WTC11 (cell line): ENCODE measurements at places on chromosomes 7 and 10.

DNA sequence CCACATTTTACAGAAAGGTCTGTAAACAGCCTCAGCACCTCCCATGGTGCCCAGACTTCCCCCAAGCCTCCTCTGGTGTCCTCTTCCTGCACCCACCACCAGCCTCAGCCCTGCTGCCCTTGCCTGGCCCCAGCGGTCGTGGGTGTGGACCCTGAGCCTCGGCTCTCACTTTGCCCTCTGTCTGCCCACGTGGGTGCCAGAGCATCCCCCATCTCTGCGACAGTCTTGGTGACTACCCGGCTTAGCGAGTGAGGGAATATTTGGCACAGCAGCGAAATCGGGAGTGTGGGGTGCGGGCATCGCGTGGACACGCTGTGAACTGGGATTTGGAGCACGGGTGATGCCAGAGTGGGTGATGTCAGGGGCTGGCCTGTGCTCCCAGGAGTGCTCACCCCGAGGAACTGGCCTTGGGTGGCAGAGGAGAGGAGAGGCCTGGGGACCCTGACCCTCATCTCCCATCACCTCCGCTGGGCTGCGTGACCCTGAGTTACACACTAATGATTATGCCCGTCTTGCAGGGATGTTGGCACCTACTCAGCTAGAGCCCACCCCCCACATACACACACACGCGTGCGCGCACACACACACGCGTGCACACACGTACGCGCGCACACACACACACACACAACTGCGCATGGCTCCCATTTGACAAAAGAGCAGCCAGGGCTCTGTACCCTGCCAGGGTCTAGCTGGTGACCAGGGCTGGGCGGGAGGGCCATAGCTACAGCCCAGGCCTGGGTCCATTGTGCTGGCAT is 8.7 kb downstream of the ELFN1 start:
- H3K27me3 ChIP-seq, result no peaks in the 10 kb centered on the region; the same call in none of the 2 replicates
- peaks cover 7% of the 10 kb centered on the region; the same call in 1 of the 2 replicates for H3K4me1 ChIP-seq
- no peak for DNase-seq
- H3K36me3 ChIP-seq, result peaks cover 12% of the 10 kb centered on the region; the same call in 1 of the 2 replicates
- no peak overlapping the region for H3K27ac ChIP-seq

- H3K27ac ChIP-seq, result no peak overlapping the region
- no peak for DNase-seq
- peaks cover 18% of the 10 kb centered on the region for H3K4me1 ChIP-seq
- H3K4me3 ChIP-seq, result no peak overlapping the region
These were observed 7.2 kb downstream of the ADAMTS14 start for GRCh38 chr10:70679498-70679897.

GRCh38 chr7:44401692-44402091 is 76.3 kb upstream of the CAMK2B start:
- DNase-seq, result no peak
- no peak overlapping the region for H3K27ac ChIP-seq
- 0 out of 2 replicates have a peak, but pooled peaks cover 3% of the 10 kb centered on the region for H3K4me1 ChIP-seq
- no peaks in the 10 kb centered on the region for H3K27me3 ChIP-seq
- H3K36me3 ChIP-seq, result peaks cover 6% of the 10 kb centered on the region; the same call in 1 of the 2 replicates
- no peak overlapping the region for H3K4me3 ChIP-seq

- no peaks in the 10 kb centered on the region for H3K27me3 ChIP-seq
- no peaks in the 10 kb centered on the region for H3K36me3 ChIP-seq
- peaks cover 8% of the 10 kb centered on the region for H3K4me1 ChIP-seq
- H3K27ac ChIP-seq, result no peak overlapping the region
- H3K4me3 ChIP-seq, result no peak overlapping the region
- DNase-seq, result peak; percentile 75
These were observed 45.3 kb downstream of the RASGEF1A start for GRCh38 chr10:43221419-43222209.

GRCh38 chr10:127148066-127148932 is 48.1 kb downstream of the INSYN2A start:
- no peaks in the 10 kb centered on the region for H3K27me3 ChIP-seq
- no peak overlapping the region for H3K4me3 ChIP-seq
- peak overlapping the region; percentile 43; the same call in 1 of the 2 replicates for H3K27ac ChIP-seq

DNA sequence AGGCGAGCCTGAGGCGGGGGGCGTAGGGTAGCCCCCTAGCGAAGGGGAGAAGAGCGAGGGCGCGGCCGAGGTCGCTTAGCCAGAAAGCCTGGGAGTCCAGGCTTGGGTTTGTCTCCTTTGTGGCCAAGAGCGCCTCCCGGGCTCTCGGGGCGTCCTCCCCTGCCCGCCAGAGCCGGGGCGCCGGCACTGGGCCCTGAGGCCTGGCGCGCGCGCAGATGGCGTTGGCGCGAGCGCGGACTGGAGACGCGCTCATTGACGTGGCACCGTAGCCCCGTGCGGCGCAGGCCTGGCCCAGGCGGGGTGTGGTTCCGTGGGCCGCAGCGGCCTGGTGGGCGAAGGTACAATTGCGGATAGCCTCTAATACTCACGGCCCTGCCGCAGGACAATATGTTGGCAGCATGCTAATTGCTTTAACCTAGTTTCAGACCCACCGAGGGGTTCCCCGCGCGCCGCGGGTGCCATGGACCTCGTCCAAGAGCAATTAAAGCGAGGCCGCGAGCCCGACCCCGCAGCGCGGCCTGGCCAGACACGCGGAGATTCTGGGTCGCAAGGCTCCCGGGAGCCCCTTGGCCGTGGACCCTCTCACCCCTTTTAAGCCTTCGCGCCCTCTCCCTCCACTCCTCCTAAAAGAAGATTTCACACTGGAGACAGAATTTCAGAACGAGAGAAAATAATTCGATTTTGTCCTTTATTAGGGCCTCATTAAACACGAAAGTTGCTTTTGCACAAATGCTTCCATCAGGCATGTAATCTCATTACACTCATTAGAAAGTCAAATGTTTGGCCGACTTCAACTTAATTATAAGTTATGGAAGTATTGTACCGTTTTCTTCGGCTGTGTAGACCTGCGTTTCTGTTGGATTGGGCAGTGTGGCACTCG is 3.1 kb downstream of the PTF1A start:
- peaks cover 98% of the 10 kb centered on the region for H3K27me3 ChIP-seq
- H3K4me1 ChIP-seq, result peaks cover 44% of the 10 kb centered on the region
- H3K36me3 ChIP-seq, result no peaks in the 10 kb centered on the region
- H3K27ac ChIP-seq, result no peak overlapping the region

DNA sequence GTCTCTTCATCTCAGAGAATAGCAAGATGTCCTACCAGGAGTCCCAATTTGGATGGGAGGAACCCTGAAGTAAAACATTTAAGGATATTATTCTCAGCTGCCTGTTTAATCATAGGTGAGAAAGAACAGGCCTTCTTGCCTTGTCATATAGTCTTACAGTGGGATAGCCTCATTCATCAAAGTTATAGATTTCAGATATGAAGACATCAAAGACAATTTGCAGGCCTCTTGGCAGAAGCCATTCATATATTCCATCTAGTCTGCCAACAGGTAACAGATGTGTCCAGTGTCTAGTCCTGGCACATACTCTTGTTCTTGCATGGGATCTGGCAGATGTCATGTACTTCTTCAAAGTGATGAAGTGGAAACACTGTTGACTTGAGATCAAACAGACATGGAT is 601.3 kb upstream of the GHITM start:
- no peak overlapping the region for H3K27ac ChIP-seq
- H3K36me3 ChIP-seq, result no peaks in the 10 kb centered on the region
- DNase-seq, result no peak
- H3K4me1 ChIP-seq, result peaks cover 23% of the 10 kb centered on the region

GRCh38 chr7:133691727-133692610 is 435.2 kb upstream of the LRGUK start:
- H3K36me3 ChIP-seq, result no peaks in the 10 kb centered on the region
- H3K27ac ChIP-seq, result no peak overlapping the region
- no peaks in the 10 kb centered on the region for H3K27me3 ChIP-seq

GRCh38 chr10:49602380-49603023 is 7.6 kb upstream of the SLC18A3 start:
- H3K27ac ChIP-seq, result no peak overlapping the region
- peaks cover 63% of the 10 kb centered on the region for H3K27me3 ChIP-seq
- no peaks in the 10 kb centered on the region for H3K36me3 ChIP-seq
- no peak overlapping the region for H3K4me3 ChIP-seq
- DNase-seq, result no peak

DNA sequence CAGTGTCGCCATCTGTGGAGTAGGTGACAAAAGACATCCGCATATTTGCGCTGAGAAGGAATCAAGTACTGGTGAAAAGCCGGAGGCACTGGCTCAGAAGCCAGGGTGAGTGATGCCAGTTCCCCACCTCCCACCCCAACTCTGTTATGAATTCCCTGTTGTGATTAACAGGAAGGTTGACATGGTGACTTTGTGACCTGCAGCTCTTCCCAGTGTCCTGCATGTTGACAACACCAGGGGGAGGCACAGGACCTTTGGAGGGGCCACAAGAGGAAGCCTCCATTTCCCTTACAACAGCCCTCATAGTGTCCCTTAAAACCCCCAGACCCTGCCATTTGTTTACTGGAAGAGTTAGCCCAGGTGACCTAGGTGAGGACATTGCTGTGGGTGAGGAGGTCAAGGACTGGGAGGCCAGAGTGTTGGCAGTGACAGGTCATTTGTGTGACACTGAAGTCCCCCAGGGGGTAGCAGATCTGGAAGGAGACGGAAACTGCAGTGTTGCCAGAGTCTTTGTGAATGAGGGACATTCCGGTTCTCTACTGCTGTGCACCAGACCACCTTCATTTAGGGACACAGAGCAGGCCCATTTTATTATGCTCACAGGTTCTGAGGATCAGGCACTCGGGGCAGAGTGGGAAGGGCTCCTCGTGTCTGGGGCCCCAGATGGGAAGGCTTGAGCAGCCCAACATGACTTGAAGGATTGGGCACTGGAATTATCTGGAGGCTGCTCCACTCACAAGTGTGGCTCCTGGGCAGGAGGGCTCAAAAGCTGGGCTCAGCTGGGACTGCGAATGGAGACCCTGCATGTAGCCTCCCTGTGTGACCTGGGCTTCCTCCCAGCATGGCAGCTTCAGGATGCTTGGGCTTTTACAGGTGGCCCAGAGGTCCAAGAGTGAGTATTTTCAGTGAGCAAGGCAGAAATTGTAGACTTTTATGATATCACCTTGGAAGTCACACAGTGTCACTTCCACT is 13.0 kb upstream of the ANTXRL start:
- H3K27me3 ChIP-seq, result no peaks in the 10 kb centered on the region
- peaks cover 5% of the 10 kb centered on the region for H3K4me1 ChIP-seq
- no peaks in the 10 kb centered on the region for H3K36me3 ChIP-seq
- H3K4me3 ChIP-seq, result no peak overlapping the region

DNA sequence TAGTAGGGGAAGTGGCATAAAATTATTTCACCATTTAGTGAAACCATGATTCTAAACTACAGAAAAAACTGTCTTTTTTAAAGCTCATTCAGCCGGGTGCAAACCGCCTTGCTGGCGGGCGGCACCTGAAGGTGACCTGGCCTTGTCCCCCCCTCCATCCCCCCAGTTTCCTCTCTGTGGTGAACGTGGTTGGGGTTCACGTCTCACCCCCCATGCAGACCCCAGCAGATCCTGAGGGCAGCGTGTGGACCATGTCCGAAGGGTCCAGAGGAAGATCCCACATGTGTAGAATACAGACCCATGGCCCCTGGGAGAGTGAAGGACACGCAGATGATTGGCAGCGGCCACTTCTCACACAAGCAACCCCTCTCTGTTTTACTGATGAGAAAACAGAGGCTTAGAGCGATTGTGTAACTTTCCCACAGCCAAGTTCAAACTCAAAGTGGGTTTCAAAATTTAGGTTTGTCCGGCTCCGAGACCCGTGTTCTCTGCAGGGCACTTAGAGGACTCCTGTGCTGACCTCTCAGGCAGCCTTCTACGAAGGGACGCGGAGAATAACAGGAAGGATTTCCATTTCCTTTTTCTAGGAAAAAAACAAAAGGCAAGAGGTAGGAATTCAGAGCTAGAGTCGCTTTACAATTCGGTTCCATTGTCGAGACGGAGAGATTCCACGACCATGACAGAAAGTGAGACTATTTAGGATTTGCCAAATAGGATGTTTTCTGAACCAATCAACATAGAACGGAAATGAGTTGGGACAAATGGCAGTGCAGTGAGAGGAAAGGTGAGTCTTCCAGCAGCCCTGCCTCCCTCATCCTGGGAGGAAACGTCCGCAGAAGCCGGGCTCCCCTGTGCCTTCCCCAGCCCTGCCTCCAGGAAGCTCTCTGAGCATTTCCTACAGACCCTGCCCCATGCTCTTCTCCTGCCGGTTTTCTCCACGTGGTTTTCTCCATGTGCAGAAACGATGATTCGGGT is 67.6 kb upstream of the PITRM1 start:
- peaks cover 2% of the 10 kb centered on the region; the same call in 1 of the 2 replicates for H3K27me3 ChIP-seq
- peaks cover 7% of the 10 kb centered on the region for H3K4me1 ChIP-seq
- H3K36me3 ChIP-seq, result no peaks in the 10 kb centered on the region
- DNase-seq, result no peak
- H3K27ac ChIP-seq, result 0 out of 2 replicates have a peak overlapping the region, but pooled peaks have one; percentile 1

- no peaks in the 10 kb centered on the region for H3K27me3 ChIP-seq
- no peak overlapping the region for H3K27ac ChIP-seq
- no peak for DNase-seq
- no peak overlapping the region for H3K4me3 ChIP-seq
- no peaks in the 10 kb centered on the region for H3K36me3 ChIP-seq
These were observed 673.8 kb downstream of the INHBA start for GRCh38 chr7:41029072-41029499.

- no peak overlapping the region for H3K4me3 ChIP-seq
- no peaks in the 10 kb centered on the region for H3K27me3 ChIP-seq
- H3K4me1 ChIP-seq, result peaks cover 79% of the 10 kb centered on the region
- DNase-seq, result no peak
- peak overlapping the region; percentile 57; the same call in 1 of the 2 replicates for H3K27ac ChIP-seq
These were observed 22.6 kb downstream of the PODXL start for GRCh38 chr7:131533566-131534561.
